ENCODE measurements at places on chromosomes 5 and 9. TPM values are rescaled to one million over a fixed set of nuclear protein-coding genes. Genes with fewer than 3 reads are reported as not detected.

Gene LRRC70
- 45.2 TPM for total RNA-seq

Gene TRIM32
- 28.4 TPM for total RNA-seq

Gene TNFSF8
- 0.13 TPM for total RNA-seq

Gene PCDHB3
- total RNA-seq: 0.27 TPM

Gene GLDC
- total RNA-seq: 22.8 TPM

Gene GRXCR2
- not detected for total RNA-seq

Gene DND1
- total RNA-seq: 0.43 TPM

Gene PDE6A
- not detected for total RNA-seq

Gene PTGER4
- total RNA-seq: 114 TPM

Gene ST8SIA4
- total RNA-seq: 5.3 TPM

Gene MEIKIN
- total RNA-seq: not detected

Gene QRFP
- not detected for total RNA-seq

Gene ANKDD1B
- 0.27 TPM for total RNA-seq

Gene PRSS3
- 24.4 TPM for total RNA-seq

Gene SPOCK1
- total RNA-seq: 216 TPM

Gene GPRIN1
- 7.2 TPM for total RNA-seq

Gene GFI1B
- not detected for total RNA-seq

Gene SPATA6L
- total RNA-seq: 1.8 TPM

Gene BTNL3
- not detected for total RNA-seq

Gene BAAT
- 0.07 TPM for total RNA-seq

Gene TICAM2
- total RNA-seq: 3.4 TPM

Gene ESM1
- total RNA-seq: 411 TPM

Gene ADAMTS16
- total RNA-seq: not detected

Gene PCDHGB4
- 5.6 TPM for total RNA-seq

Gene SPOUT1
- total RNA-seq: 22.8 TPM

Gene RPP25L
- 13.6 TPM for total RNA-seq

Gene PSAT1
- total RNA-seq: 65.0 TPM

Gene SLC34A3
- not detected for total RNA-seq

Gene UBE2R2
- 36.4 TPM for total RNA-seq

Gene SLC28A3
- not detected for total RNA-seq

Gene ADRB2
- 4.1 TPM for total RNA-seq

Gene PCDHGA7
- total RNA-seq: 2.0 TPM

Gene FYB1
- total RNA-seq: 0.07 TPM

Gene NXNL2
- not detected for total RNA-seq

Gene POU4F3
- not detected for total RNA-seq

Gene CAMK4
- 2.6 TPM for total RNA-seq

Gene PLPPR1
- 1.1 TPM for total RNA-seq

Gene PCDHB4
- 0.13 TPM for total RNA-seq

Gene ADGRD2
- not detected for total RNA-seq

Gene HAVCR2
- total RNA-seq: 0.07 TPM

Gene GHR
- 1.7 TPM for total RNA-seq

Gene FOXD4L4
- 0.29 TPM for total RNA-seq

Gene CCNO
- total RNA-seq: 0.13 TPM

Gene CEL
- total RNA-seq: 0.14 TPM

Gene IFNA7
- total RNA-seq: not detected

Gene IFNA2
- not detected for total RNA-seq

Gene ADAMTS12
- 0.27 TPM for total RNA-seq

Gene TRIP13
- 77.8 TPM for total RNA-seq

Gene DMRT3
- total RNA-seq: not detected

Gene DNAH5
- total RNA-seq: 0.13 TPM

Gene DOLK
- 25.9 TPM for total RNA-seq

Gene MYOT
- total RNA-seq: not detected

Gene AJM1
- 0.66 TPM for total RNA-seq

Gene MSMP
- total RNA-seq: 6.0 TPM

Gene F12
- total RNA-seq: 1.7 TPM

Gene PPWD1
- total RNA-seq: 57.8 TPM

Gene LPAR1
- under 0.01 TPM for total RNA-seq

Gene LCN9
- not detected for total RNA-seq

Gene NNT
- 75.9 TPM for total RNA-seq

Gene PFN3
- not detected for total RNA-seq

Data from thoracic aorta endothelial cell (primary cell).